ENCODE measurements at places on chromosomes 4 and X. TPM values are rescaled to one million over a fixed set of nuclear protein-coding genes. Genes with fewer than 3 reads are reported as not detected.

- no peak overlapping the region for H3K27ac ChIP-seq
- no peaks in the 10 kb centered on the region for H3K27me3 ChIP-seq
- no peaks in the 10 kb centered on the region for H3K36me3 ChIP-seq
- DNase-seq: no peak
- no peaks in the 10 kb centered on the region for H3K4me1 ChIP-seq
Measured at GRCh38 chrX:49992853-49993252, 70.5 kb downstream of the CLCN5 start.

The SLC7A11 gene
- 2.6 TPM for total RNA-seq

GRCh38 chr4:156939139-156939538 lies 32.5 kb downstream of the PDGFC start:
- H3K27me3 ChIP-seq: no peaks in the 10 kb centered on the region
- H3K4me3 ChIP-seq: no peak overlapping the region
- H3K36me3 ChIP-seq: no peaks in the 10 kb centered on the region
- no peak overlapping the region for H3K27ac ChIP-seq

The COX7B2 gene
- total RNA-seq: not detected

The FRMPD4 gene
- not detected for total RNA-seq

GRCh38 chr4:89469930-89470375 lies 162.4 kb upstream of the GPRIN3 start:
- H3K4me1 ChIP-seq: peaks cover 5% of the 10 kb centered on the region
- no peak overlapping the region for H3K27ac ChIP-seq
- DNase-seq: no peak
- H3K36me3 ChIP-seq: no peaks in the 10 kb centered on the region
- no peaks in the 10 kb centered on the region for H3K27me3 ChIP-seq

- H3K27me3 ChIP-seq: no peaks in the 10 kb centered on the region
- no peak for DNase-seq
- H3K4me1 ChIP-seq: no peaks in the 10 kb centered on the region
Measured at GRCh38 chr4:81905971-81906370, 434.3 kb upstream of the RASGEF1B start.

The DOK7 gene
- 8.8 TPM for total RNA-seq

DNA sequence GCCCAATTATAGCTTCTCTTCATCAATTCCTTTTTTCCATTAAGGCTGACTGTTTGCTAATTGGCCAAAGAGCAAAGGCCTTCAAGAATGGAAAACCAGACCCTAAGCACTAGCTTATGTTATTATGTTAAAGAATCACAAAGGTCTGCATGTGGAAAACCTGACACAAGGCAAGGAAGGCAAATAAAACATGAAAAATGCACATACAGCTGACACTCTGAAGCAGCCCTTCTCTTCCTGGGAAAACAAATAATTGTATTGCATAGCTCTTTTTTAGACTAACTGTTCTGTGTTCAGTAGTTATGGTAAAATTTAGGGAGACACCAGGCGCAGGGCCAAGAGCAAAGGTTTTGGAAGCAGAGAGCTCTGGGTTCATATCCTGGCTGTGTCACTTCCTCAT lies 223.1 kb downstream of the UNC5C start:
- H3K36me3 ChIP-seq: no peaks in the 10 kb centered on the region
- H3K4me3 ChIP-seq: no peak overlapping the region
- no peaks in the 10 kb centered on the region for H3K4me1 ChIP-seq

The TMPRSS11D gene
- total RNA-seq: not detected

The AP1AR gene
- 10.0 TPM for total RNA-seq

DNA sequence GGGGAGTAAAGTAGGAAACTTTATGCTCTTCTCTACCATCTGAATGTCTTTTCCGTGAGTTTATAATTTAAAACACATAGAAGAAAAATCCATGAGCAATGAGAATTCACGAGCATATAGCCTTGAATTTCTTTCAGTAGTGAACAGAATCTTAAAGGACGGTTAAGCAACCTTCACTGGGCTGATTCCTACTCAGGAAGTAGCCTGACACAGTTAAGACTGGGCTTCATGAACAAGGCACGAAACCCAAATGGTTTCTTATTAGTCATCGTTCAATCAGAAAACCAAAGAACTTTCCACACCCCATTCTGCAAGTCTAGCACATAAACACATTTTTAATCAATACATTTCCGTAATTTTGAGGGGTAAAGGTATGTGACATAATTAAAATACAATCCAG lies 95.8 kb downstream of the SH3KBP1 start:
- no peak overlapping the region for H3K27ac ChIP-seq
- no peak for DNase-seq
- no peaks in the 10 kb centered on the region for H3K4me1 ChIP-seq
- H3K36me3 ChIP-seq: no peaks in the 10 kb centered on the region
- H3K4me3 ChIP-seq: no peak overlapping the region

The SLC9A7 gene
- total RNA-seq: 12.2 TPM

The EMCN gene
- total RNA-seq: 65.6 TPM

- H3K27ac ChIP-seq: no peak overlapping the region
- H3K4me3 ChIP-seq: no peak overlapping the region
- no peaks in the 10 kb centered on the region for H3K36me3 ChIP-seq
- no peak for DNase-seq
- H3K4me1 ChIP-seq: no peaks in the 10 kb centered on the region
- no peaks in the 10 kb centered on the region for H3K27me3 ChIP-seq
Measured at GRCh38 chrX:30572004-30572403, 5.6 kb downstream of the TASL start.

- no peaks in the 10 kb centered on the region for H3K4me1 ChIP-seq
- H3K36me3 ChIP-seq: no peaks in the 10 kb centered on the region
- no peak overlapping the region for H3K4me3 ChIP-seq
- H3K27me3 ChIP-seq: no peaks in the 10 kb centered on the region
Measured at GRCh38 chr4:115058533-115058932, 54.9 kb downstream of the NDST4 start.

DNA sequence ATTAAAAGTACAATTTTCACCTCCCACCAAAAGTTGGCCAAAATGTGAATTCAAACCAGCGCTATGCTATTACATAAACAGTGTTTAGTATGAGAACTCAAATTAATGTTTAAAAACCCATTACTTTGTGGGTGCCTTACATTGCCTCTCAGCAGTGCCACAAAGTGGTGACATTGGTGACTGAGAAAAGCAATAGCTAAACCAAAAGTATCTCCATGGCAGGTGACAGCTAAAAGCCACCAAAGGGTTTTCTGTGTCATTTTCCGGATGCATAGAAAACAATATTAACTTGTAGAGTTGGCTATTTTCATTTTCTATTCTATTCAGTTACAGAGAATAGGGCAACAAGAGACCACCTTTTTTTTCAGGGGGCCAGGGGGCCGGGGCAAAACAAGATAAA lies 261.2 kb downstream of the MAPK10 start:
- H3K36me3 ChIP-seq: no peaks in the 10 kb centered on the region
- H3K4me1 ChIP-seq: no peaks in the 10 kb centered on the region
- no peak overlapping the region for H3K27ac ChIP-seq
- no peak for DNase-seq

DNA sequence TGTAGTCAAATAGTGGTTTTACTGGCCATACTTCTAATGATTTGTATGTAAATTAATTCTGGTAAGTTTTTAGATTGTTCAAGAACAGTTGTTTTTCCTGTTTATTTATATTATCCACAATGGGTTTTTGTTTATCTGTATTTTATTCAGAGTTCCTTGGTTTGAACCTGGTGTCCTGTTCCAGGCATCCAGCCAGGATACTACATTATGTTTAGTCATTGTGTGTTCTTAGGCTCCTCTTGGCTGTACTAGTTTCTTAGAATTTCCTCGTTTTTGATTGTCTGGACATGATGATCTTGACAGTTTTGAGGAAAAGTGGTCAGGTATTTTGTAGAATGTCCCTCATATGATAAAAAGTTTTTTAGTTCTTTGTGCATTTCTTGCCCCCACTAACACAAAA lies 7.8 kb downstream of the TIGD2 start:
- no peak overlapping the region for H3K4me3 ChIP-seq
- no peaks in the 10 kb centered on the region for H3K4me1 ChIP-seq
- H3K27me3 ChIP-seq: no peaks in the 10 kb centered on the region
- DNase-seq: no peak
- H3K36me3 ChIP-seq: no peaks in the 10 kb centered on the region

DNA sequence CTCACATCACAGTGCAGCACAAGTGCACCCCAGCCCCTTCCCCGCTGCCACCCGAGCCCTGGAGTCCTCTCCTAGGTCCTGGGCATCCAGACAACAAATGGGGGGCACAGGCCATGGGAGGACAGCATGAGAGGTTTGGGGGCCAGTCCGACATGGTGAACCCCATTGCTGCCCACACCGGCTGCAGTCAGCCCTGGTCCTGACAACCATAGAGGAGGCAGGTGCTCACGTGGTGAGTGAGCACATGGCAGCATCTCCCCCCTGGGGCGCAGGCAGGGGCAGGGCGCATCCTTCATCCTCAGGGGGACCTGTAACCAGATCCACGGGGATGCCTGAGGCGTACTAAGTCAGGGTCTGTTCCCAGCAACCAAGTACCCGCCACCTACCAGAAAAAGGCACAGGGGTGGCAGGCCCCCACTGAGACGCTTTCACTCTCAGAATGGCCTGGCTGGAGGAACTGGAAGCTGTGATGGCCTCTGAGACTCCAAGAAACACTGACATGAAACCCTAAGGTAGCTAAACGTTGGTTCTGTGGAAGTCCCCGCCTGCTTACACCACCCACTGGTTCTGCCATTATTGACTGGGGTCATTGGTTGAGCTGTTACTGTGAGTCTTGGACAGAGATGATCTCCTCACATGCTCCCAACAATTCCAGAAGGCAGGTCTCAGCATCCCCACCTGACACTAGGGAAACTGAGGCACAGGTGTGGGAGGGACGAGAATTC lies 6.5 kb downstream of the ZFYVE28 start:
- H3K4me1 ChIP-seq: peaks cover 33% of the 10 kb centered on the region
- no peak overlapping the region for H3K27ac ChIP-seq
- no peaks in the 10 kb centered on the region for H3K36me3 ChIP-seq
- DNase-seq: no peak
- no peaks in the 10 kb centered on the region for H3K27me3 ChIP-seq

- H3K4me3 ChIP-seq: no peak overlapping the region
- no peaks in the 10 kb centered on the region for H3K27me3 ChIP-seq
- no peaks in the 10 kb centered on the region for H3K4me1 ChIP-seq
- H3K27ac ChIP-seq: no peak overlapping the region
- no peaks in the 10 kb centered on the region for H3K36me3 ChIP-seq
Measured at GRCh38 chr4:98484031-98484430, 174.4 kb downstream of the TSPAN5 start.

The REPS2 gene
- 4.9 TPM for total RNA-seq

- H3K4me3 ChIP-seq: no peak overlapping the region
- DNase-seq: no peak
- H3K27me3 ChIP-seq: no peaks in the 10 kb centered on the region
- H3K36me3 ChIP-seq: no peaks in the 10 kb centered on the region
- no peaks in the 10 kb centered on the region for H3K4me1 ChIP-seq
- no peak overlapping the region for H3K27ac ChIP-seq
Measured at GRCh38 chr4:45036677-45037076, 310.3 kb upstream of the GNPDA2 start.
